SK-N-DZ (cell line): ENCODE measurements at places on chromosomes 1 and 21.

DNA sequence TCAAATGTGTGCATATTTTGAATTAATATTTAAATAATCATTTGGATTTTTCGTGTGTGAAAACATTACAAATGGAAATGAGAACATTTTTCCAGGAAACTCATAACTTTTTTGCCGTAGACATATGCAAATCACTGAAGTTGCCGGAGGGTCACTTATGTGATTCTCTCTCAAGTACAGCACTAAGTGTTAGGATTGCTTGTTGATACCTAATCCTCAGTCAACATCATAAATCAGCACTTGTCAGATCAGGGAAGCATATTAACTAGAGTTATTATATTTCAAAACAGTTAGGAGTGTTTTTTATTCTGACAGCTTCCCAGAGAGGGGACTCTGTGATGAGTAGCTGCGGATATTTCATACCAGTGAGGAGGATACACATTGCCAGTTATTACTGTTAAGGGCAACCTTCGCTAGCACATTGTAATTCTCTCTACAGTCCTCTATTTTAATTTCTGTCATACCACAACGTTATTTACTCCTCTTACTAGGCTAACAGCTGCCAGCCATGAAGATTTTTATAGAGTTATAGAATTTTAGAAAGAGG, 41.5 kb downstream of the NCAM2 start:
- no peak for DNase-seq

GRCh38 chr1:6168947-6169586, 11.1 kb downstream of the CHD5 start:
- no peak for DNase-seq

DNA sequence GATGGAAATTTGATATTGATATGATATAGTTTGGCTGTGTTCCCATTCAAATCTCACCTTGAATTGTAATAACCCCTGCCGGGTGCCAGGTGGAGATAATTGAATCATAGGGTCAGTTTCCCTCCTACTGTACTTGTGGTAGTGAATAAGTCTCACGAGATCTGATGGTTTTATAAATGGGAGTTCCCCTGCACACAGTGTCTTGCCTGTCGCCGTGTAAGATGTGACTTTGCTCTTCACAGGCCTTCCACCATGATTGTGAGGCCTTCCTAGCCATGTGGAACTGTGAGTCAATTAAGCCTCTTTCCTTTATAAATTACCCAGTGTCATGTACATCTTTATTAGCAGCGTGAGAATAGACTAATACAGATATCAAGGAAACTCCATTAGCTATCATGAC, 74.6 kb downstream of the MAP3K7CL start:
- DNase-seq = no peak

- no peak for DNase-seq
Measured at GRCh38 chr21:46179708-46180078, 4.6 kb downstream of the SPATC1L start.

DNA sequence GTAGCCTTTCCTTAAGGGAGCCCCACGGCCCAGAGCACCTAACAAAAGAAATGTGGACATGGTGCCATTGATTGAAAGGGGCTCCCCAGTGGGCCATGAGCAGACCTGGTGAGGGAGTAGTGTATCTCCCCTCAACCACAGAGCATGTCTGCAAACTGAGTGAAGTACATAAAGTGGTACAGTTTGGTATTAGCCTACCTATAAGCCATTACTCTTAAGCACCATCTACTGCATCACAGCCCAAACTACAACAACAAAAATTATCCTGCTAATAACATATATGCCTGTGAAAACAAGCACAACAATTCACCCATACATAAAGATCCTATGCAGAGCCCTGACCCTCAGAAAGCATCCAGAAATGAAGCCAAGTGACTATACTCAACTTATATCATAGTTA, 407.8 kb downstream of the PTPRC start:
- no peak for DNase-seq

GRCh38 chr1:21263653-21264225, 26.5 kb downstream of the ECE1 start:
- no peak for DNase-seq
